NCI-H146 (cell line): ENCODE measurements at places on chromosomes 2 and 18.

- no peak for DNase-seq
These were observed 24.0 kb downstream of the CNTNAP5 start for GRCh38 chr2:124049136-124049535.

DNA sequence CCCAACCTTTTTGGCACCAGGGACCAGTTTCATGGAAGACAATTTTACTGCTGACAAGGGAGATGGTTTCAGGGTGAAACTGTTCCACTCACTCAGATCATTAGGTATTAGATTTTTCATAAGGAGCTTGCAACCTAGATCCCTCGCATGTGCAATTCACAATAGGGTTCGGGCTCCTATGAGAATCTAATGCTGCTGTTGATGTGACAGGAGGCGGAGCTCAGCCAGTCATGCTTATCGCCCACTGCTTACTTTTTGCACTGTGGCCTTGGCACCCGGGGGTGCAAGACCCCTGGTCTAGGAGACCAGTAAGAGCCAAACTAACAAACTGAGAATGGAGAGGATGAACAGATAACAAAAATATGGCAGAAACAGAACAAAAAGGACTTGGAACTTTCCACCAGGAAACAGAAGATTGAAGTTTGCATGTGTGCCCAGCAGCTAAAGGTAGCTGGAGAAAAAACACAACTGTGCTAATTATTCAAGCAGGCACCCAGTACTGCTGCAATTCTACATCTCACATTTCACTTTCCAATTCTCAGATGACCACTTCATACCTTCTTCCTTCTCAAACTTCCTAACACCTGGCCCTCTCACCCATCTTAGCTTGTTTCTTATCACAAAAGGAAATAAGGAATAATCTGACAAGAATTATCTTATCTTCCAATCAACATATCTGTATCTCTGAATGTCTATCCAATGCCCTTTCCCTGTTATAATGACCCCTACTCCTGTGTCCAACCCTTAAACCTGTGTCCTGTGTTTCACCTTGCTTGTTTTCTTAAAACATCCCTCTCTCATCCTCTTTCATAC, 24.8 kb downstream of the SP3 start:
- no peak for DNase-seq

GRCh38 chr2:20803226-20803682, 19.6 kb downstream of the LDAH start:
- no peak for DNase-seq

DNA sequence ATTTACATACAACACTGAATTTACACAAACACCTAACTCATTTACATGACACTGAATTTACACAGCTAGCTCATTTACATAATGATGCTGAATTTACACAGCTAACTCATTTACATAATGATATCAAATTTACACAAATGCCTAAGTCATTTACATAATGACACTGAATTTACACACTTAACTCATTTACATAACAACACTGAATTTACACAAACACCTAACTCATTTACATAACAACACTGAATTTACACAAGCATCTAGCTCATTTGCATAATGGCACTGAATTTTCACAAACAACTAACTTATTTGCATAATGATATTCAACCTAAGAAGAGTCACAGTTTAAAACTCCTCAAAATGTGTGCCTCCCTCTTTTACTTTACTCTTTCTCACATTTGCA, 511.7 kb downstream of the GALR1 start:
- DNase-seq, result no peak

DNA sequence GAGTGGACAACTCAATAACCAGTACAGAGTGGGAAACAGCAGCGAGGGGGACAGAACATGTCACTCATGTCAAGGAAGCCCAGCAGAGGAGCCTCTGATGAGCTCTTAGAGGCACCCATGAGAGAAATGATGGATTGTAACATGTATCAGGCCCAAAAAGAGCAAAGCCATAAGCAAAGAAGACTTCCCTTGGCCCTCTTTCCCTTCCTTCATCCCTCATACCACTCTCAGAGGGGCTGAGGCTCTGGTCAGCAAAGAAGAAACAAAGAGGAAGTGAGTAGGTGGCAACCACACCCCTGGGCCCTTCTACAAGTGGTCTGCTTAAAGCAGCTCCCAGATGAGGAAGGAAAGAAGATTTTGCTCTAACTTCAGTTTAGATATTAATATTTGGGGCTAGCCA, 112.8 kb downstream of the CDC42EP3 start:
- no peak for DNase-seq

- DNase-seq, result no peak
These were observed 318.9 kb upstream of the TRIB2 start for GRCh38 chr2:12397854-12398253.

GRCh38 chr2:219775506-219775905, 148.1 kb downstream of the SLC4A3 start:
- DNase-seq, result no peak

DNA sequence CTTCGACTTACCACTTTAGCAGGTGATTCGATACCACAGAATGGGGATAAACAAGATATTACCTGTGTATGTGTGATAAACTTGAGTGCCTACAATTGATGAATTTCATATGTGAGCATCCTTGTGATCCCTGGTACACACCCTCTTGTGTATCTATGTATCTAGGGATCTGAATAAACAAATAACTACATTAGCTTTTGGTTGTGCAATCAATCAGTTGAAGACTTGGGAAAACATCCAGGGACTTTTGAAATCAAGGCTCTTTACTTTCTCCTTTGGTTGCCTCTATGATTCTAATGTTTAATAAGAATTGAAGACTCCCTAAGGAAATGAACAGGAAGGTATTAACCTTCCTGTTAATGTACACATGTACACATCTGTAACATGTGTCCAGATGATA, 97.3 kb upstream of the DCC start:
- DNase-seq, result no peak

- no peak for DNase-seq
These were observed 31.8 kb upstream of the CABLES1 start for GRCh38 chr18:23103449-23103848.

- DNase-seq, result no peak
These were observed 206.3 kb upstream of the GULP1 start for GRCh38 chr2:188085421-188085820.

DNA sequence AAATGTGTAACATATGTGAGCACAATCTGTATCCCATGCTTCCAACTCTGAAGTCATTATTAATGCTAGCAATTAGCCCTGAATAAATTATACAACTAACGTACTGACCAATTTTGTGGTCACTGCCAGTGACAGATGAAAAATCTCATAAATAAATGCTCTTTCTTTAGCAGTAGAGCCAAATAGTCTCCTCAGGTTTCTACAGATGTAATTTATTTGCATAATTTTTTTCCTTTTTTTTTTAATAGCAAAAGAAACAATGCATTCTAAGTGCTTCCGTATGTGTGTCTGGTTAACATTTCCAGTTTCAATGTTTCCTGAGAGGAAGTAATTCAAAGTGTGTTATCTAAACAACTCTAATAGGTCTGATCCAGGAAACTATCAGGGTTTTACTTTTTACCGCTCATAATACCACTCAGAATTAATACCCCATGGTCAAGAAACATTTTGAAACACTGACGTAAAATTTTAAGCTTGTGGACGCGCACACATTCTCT, 108.4 kb downstream of the MEP1B start:
- no peak for DNase-seq

DNA sequence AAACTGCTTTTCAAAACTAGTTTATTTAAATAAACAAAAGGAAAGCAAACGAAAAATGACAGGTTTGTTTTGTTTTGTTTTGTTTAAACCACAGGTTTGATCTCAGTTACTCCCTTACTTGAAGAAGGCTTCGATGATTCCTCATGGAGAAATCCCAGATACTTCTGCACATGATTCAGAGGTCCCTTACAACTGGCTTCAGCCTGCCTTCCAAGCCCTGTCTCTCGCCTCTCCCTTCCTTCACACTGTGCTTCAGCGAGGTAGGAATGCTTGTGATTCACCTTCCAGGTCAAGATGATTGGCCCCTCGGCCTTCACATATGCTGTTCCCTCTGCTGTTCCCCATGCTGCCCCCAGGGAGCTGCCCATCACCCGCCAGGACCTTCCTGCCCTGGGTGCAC, 104.1 kb upstream of the ITGA6 start:
- DNase-seq, result no peak

GRCh38 chr2:76446872-76447271, 736.2 kb upstream of the GCFC2 start:
- no peak for DNase-seq

GRCh38 chr2:227414846-227415245, 27.1 kb upstream of the SCYGR1 start:
- no peak for DNase-seq

GRCh38 chr2:70367722-70368323, 66.0 kb upstream of the FAM136A start:
- no peak for DNase-seq

- peak; percentile 84 for DNase-seq
These were observed 4.0 kb downstream of the ID2 start for GRCh38 chr2:8685697-8686358.

DNA sequence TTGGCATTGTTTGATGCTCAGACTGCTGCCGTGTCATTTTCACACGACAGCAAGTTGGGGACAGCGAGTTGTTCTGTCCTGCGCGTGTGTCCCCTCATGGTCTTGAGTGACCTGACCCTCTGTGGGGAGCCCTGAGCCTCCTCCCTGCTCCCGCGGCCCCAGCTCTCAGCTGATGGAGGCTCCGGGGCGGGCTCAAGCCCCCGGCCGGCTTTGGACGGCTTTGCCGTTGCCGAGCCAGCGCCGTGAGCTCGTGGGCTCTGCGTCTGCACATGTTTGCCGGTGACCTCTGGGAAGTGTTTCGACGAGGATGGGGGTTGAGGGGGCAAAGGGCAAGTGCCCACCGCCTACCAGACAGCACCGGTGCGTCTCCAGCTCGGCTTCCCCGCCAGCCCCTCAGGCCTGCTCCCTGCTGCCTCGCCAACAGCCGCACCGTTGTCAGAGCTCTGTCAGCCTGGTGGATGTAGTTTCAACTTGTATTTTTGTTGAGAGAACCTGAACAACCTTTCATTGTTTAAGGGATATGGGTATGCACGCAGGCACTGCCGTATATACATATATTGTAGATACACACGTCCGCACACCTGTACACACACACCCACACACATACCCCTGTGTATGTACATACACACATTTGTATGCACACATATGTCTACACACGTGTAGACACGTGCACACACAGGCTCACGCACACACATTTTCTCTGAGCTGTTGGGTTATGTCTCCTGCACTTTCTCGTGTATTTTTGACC, 13.7 kb downstream of the PDCD1 start:
- no peak for DNase-seq

DNA sequence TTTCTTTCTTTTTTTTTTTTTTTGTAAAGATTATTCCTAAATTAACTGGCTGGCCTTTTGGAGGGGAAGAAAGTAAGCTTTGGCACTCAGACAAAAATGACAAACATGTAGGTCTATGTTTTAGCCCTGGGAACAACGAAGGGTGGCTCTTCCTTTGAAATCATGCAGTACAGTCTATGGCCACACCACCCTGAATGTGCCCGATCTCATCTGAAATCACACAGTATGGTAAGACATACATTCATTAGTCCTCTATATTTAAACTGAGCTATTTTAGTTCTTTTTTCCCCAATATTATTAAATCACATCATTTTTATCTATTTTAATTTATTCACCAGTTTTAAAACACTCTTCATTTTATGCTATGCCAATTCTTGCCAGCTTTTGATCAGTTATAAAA, 48.2 kb downstream of the PLA2R1 start:
- no peak for DNase-seq

GRCh38 chr2:90207454-90208058, 1516.1 kb downstream of the RPIA start:
- DNase-seq, result no peak

GRCh38 chr2:242032780-242033656, 163.5 kb downstream of the RTP5 start:
- no peak for DNase-seq

DNA sequence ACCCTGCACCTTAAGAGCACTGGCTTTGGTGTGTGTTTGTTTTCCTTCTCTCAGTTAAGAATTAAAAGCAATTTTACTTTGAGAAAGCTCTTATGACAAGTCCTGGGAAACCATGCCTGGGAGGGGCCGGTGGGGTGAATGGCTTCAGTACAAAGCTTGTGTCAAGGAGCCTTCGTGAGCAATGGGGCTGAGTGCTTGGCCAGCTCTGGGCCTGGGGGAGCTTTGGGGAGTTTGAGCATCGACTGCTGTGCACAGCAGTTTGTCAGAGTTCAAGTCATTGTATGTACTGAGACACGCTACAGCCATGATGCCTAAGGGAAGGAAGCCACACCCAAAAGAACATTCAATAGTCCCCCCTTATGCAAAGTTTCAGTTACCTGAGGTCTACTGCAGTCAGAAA, 75.8 kb downstream of the ARHGEF4 start:
- DNase-seq, result no peak

GRCh38 chr2:172288603-172289002, 138.8 kb upstream of the ITGA6 start:
- peak; percentile 16 for DNase-seq

- DNase-seq, result peak; percentile 5
These were observed 40.4 kb downstream of the KLHL29 start for GRCh38 chr2:23425338-23425871.

GRCh38 chr18:59101830-59102414, 37.8 kb upstream of the SEC11C start:
- DNase-seq, result peak; percentile 24

DNA sequence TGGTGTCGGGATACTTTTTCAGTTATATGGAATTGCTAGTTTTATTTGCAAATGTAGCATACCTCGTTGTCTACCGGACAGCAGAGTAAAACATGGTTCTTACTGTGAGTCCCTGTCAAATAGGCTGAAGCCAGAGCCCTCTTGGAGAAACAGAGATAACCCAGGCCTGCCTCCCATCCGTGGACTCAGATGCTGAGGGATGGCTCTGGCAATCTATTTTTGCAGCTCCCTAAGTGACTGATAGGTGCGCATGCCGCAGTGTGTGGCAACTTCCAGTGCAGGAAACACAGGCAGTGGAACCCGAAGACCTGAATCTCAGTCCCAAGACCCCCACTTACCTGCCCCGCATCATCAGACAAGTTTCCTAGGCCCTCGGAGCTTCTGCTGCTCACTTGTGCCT, 33.6 kb downstream of the STEAP3 start:
- no peak for DNase-seq

GRCh38 chr18:34942276-34942675, 98.9 kb upstream of the MAPRE2 start:
- no peak for DNase-seq

DNA sequence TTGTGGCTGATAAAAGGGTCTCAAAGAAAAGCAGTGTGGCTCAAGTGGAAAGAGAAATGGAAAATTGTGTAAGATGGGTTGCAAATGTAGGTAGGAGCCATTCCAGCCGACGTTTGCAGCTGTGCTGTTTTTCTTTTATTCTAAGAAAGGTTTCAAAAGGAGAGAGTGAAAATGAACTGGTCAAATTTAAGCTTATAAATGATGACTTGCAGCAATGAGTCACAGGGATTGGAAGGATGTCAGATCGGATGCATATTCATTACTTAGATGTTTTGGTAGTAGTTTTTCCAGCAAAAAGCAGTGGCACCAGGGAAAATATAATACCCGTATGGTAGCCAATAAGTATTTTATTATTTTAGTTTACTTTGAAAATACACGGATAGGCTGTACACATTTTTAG, 79.1 kb downstream of the LRRTM4 start:
- DNase-seq, result no peak

- DNase-seq, result no peak
These were observed 29.4 kb upstream of the CHMP3 start for GRCh38 chr2:86592547-86593230.
